Choroid plexus epithelial cell (primary cell): ENCODE measurements at places on chromosomes 2 and 18.

DNA sequence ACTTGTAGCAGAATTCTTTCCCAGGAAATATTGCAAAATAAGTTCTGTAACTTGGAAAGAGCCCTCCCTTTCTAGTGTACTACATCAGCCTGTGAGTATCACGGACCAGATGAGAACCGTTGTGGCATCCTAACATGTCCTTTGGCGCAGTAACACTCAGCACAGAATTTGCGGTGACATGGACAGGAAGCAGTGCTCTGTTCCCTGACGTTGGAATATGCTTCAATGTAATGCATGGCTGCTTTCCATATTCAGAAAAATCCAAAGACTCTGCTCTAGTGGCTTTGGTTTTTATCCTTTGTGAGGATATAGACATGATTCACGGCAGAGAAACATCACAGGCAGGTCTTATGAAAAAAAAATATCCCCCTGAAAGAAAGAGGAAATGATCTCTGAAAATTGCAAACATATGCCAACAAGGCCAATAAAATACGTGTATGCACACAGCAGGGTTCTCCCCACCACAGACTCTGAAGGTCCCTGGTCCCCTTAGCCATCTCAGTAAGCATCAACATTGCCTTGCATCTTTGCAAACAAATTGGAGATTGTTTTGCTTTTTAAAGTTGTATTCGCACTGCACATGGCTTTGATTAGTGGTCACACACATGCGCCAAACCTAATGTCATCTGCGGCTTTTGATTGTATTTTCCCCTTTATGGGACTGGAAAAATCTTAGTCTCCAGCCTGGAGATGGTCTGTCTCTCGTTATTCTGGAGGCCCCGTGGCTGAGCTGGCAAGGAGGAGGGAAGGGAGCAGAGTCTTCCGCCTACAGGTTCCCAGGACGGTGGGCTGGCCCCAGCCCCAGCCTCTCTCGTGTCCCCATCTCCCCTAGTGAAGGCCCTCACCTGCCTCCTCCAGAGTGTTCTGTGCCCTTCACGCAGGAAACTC is 122.9 kb downstream of the COPS8 start:
- DNase-seq = peak; percentile 73

GRCh38 chr2:172101821-172102390 is 794 bp downstream of the DLX2 start:
- DNase-seq = no peak

GRCh38 chr2:26735883-26736588 is 28.0 kb upstream of the SLC35F6 start:
- DNase-seq = no peak

DNA sequence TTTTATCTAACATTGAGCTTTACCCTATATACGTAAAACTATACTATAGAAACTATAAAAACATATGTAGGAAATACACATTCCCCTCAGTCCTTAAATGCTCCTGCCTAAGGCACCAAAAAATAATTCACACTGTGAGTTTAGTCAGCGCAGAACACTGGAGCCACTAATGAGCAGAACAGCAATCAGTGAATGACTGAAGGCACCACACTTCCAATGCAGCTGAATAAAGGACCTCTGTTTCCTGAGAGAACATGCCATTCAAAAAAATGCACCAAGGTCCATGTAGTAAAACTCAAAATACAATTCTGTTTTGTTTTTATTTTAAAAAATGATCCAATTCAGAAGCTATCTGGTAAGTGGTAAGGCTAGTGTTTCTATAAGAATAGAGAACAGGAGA is 1280.6 kb upstream of the NRXN1 start:
- DNase-seq = no peak

DNA sequence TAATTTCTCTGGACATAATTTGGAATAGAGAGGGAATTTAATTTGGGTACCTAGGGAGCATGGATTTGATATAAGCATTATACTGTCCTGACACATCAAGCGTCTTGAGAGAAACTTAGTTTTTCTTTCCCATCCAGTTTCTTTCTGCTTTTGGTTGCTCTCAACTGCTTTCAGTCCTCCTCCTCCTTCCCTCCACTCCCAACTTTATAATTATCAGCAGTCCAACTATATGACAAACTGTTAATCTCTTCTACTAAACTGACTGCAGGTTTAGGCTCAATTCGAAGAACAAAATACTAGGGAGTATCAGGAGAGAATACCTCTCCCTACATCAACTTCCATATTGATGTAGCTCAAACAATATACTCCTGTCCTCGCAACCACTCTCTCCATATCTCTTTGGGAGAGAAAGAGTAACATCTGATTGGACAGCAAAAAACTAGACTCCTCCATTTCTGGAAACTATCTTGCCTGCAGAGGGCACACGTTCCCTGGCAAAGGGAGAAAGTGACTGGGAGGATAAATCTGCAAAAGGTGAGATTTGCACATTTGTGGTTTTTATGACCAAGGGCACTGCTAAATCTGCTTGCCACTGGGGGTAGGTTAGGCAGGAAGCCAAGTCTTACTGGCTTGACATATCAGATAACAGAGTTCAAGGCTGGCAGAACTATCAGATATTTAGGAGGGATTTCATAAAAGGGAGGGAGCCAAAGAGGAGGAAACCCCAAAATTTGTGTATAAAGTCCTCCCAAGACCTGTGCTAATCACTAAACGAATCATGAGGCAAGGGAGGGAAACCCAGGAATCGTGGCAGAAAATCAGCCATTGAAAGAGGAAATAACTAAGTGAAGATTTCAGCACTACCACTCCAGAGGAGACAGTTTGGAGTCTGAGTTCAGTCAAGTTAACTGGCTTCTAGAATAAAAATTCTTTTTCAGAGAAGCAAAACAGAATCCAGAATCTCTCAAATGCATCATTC is 40.0 kb downstream of the ICA1L start:
- peak; percentile 78 for DNase-seq

GRCh38 chr18:58216071-58216481 is 172.1 kb downstream of the NEDD4L start:
- no peak for DNase-seq

GRCh38 chr2:101463911-101464641 is 10.8 kb downstream of the RFX8 start:
- peak; percentile 82 for DNase-seq

GRCh38 chr18:5451150-5451549 is 92.6 kb downstream of the EPB41L3 start:
- DNase-seq = no peak

DNA sequence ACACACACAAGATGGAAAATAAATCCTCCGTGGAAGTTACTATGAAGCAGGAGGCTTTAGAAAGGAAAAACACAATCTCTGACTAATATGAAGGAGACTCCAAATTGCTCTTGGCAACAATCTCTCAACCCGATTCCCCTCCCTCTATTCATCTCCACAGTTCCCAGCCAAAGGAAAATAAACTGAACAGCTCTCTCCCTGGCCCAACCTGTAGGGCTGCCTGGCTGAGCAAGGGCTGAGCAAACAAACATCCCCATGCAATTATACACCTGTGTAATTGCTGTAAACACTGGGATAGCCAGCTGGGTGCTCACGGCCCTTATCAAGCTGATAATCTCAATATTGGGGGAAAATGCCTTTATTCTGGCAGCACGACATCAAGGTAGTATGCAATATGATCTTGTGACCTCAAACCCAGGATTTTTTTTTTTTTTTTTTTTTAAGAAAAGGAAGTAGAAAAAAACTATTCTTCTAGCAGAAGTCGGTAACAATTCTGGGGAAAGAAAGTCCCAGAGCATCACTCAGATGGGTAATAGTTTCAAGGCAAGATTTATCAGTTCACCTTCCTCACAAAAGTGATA is 203.3 kb upstream of the SMAD2 start:
- DNase-seq = peak; percentile 12
